Endothelial cell of umbilical vein (primary cell): ENCODE measurements at places on chromosomes 6 and 20.

GRCh38 chr20:6036213-6036612 is 17.6 kb downstream of the LRRN4 start:
- DNase-seq, result no peak

- DNase-seq, result peak; percentile 37
Observed at GRCh38 chr6:88983532-88983931, 20.1 kb upstream of the RNGTT start.

- DNase-seq, result no peak
Observed at GRCh38 chr6:25482996-25483395, 169.0 kb upstream of the SCGN start.

DNA sequence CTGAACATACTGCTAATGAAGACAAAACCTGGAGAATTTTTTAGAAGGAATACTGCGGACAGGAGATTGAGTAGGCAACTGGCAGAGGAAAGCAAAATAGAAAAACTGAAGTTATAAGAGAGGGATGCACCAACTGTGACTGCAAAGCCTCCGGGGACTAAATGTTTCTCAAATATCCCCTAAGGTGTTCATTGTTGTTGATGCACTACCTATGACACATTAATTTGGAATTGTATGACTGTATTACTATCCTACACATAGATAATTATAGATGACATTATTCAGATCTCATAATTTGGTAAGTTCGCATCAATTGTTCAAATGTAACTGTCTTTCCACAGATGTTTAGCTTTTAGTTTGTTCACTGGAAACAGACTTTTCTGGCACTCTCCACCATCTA is 341.1 kb downstream of the MMUT start:
- DNase-seq, result no peak

GRCh38 chr20:37119356-37120036 is 23.7 kb upstream of the RBL1 start:
- DNase-seq, result no peak

DNA sequence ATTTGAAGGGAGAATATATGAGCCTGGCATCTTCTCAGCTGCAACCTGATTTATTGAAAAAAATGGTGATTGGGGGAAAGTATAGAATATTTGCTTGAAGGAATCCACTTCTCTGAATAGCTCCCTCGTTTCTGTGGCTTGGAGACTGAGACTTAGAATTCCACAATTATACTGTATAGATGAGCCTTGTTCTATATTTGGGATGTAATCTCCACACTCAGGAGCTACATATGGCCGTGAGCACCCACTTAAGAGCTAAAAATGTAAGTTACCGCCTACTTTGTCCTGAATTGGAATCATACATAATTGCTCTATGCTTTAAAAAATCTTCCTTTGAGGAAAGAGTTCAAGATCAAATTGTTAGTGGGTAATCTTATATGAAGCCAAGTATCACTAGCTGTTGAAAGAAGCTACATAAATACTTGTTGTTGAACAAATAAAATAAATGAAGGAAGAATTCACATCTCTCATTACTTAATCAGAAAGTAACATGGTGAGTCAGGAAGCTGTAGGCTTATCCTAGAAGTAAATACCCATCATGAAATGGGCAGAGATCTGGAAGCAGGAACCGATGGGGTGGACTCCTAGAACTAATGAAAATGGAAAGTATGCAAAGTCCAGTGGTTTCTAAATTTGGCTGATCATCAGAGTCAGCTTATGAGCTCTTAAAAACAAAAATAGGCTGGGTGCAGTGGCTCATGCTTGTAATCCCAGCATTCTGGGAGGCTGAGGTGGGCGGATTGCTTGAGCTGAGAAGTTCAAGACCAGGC is 254.3 kb downstream of the SOX4 start:
- DNase-seq, result peak; percentile 38

DNA sequence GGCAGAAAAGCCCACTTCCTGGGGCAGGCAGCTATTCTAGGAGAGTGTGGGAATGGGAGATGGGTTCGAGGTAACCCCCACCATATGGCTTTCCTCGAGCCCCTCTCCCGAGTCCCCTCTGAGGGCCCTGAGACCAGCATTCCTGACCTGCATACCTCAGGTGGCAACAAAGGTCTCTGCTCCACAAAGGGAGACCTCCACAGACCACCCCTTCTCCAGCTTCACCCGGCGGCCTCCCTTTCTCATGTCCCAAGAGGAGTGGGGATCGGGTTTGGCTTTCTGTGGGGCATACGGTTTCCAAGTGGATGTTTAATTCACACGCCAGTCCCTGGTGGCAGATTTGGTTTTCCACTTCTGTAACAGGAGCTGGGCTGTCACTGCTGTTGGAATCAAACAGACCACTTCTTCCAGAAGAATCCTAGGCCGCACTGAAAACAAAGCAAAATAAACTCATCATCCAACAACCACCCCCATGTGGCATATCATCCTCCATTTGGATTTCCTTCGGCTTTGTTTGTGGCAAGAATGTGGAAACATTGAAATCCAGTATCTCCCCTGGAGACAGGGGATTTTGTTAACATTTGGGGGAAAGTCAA is 83.2 kb downstream of the DLL1 start:
- DNase-seq, result no peak

DNA sequence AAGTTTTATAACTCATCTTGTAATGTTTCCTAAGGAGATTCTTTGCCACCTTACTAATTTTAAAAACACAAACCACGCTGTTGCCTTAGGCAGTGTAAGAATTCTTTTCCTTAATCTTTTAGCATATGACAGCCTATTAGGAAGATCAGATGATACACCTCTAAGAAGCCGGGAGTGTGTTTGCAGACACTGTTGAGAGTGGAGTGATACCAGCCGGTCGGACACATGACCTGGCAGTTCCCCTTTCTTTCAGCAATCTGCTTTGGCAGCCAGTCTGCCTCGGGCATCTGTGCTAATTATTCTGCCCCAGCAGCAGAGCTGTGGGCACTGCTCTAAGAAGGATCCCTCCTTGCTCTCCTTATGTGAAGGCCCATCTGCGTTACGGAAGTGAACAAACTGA is 50.9 kb downstream of the PLCB4 start:
- DNase-seq, result no peak

GRCh38 chr20:50484271-50484976 is 25.8 kb upstream of the PTPN1 start:
- no peak for DNase-seq

DNA sequence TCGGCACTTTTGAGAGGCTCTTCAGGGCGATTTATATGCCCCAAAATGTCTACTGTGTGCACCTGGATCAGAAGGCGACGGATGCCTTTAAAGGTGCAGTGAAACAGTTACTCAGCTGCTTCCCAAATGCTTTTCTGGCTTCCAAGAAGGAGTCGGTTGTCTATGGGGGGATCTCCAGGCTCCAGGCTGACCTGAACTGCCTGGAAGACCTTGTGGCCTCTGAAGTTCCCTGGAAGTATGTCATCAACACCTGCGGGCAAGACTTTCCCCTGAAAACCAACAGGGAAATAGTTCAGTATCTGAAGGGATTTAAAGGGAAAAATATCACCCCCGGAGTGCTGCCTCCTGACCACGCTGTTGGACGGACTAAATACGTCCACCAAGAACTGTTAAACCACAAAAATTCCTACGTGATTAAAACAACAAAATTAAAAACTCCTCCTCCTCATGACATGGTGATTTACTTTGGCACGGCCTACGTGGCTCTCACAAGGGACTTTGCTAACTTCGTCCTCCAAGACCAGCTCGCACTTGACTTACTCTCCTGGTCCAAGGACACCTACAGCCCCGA is 8.2 kb downstream of the GCNT2 start:
- no peak for DNase-seq

DNA sequence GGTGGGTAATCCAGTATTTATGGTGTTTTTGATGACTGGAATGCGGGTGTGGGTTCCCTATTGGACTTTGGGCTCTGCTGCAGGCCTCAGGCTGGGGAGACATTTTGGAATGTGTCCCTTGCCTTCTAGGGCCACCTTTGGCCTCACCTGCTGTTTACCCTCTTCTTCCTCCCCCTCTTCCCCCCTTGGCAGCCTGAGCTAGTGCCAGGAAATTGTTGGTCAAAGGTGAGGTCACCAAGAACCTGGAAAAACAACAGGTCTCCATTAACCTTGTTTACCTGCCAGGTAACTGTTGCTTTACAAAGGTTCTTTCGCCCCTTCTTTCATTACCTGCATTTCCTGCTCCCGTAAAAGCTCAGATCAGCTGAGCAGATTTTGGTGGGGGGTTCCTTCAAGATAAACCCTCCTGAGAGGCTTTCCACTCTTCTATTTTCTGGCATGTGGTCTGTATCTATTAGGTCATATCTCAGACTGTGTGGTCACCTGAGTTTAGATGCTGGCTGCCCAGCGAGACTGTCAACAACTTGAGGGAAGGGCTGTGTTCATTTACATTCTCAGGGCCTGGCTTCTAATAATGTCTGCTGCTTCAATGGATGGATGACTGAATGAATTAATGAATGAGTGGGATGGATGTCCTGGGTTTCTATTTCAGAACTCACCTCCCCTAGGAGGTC is 34.7 kb downstream of the VEGFA start:
- no peak for DNase-seq

- DNase-seq, result peak; percentile 65
Observed at GRCh38 chr6:167906899-167907298, 80.2 kb downstream of the AFDN start.

DNA sequence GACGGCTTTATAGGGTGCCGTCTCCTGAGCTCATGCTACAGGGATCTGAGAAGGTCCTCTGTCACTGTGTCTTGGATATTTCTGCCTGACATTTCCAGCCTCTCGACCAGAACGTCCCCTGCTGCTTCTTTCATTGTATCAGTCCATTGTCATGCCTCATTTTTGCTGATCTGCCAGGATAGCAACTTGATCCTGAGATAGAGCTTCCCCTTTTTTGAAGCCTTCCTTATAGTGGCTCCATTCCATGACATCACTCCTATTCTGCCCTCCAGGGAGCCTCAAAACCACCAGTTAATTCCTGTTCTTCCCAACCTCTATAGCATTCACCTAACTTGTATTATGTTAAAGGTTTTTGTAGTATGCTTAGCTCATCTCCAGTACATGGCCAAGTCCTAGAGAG is 431.8 kb upstream of the NOX3 start:
- no peak for DNase-seq

DNA sequence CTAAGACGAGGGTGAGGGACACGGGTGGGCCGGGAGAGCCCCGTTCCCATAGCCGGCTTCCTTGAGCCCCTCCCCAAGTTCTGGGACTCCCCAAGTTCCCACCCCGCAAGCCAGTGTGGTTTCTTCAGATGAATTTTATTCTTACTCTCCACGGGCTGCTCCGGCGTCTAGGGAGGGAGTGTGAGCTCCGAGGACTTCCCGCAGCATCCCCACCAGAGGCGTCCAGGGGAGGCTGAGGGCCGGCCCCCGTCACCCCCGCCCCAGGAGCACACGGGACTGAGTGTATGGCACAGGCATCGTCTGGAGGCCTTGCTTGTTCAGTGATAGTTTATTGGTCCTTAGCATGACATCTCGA is 10.0 kb upstream of the SLC4A11 start:
- DNase-seq, result no peak

- DNase-seq, result no peak
Observed at GRCh38 chr6:89400912-89401399, 11.1 kb downstream of the RRAGD start.
